ENCODE measurements at places on chromosomes 2 and 18.

GRCh38 chr2:128791120-128791984, 472.7 kb upstream of the HS6ST1 start:
- peak; percentile 46 for DNase-seq

DNA sequence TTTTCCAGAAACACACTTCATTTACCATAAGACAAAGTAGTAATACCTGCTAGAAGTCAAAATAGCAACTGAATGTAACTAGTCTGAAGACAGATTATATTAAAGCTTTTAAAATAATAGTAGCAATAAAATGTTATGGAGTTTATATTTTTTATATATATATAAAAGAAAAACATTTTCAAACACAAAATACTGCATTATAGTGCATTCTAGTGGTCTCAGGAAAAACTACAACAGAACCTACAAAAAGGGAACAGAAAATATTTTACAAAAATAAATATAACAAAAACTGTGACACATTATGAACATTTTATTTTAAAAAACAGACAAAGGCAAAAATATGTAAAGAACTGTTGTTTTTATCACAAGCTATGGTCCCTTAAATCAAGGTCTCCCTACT, 48.0 kb downstream of the STRN start:
- DNase-seq: no peak

DNA sequence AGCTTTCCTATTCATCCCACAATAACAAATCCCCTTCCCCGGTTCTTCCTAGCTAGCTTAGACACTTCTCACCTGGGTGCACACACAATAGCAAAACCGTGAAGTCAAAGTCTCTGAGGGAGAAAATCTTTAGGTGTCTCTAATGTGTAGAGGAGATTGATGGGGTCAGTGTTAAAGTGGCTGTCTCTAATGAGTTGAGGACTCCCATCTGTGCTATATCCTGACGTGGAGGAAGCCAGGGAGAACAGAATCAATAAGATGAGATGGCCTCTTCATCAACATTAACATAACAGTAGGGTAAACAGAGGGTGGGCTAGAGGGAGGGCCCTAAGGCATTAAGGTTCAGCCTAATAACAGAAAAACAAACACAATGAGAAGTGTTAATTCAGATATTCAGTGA, 120.4 kb downstream of the SLC5A7 start:
- DNase-seq: no peak

DNA sequence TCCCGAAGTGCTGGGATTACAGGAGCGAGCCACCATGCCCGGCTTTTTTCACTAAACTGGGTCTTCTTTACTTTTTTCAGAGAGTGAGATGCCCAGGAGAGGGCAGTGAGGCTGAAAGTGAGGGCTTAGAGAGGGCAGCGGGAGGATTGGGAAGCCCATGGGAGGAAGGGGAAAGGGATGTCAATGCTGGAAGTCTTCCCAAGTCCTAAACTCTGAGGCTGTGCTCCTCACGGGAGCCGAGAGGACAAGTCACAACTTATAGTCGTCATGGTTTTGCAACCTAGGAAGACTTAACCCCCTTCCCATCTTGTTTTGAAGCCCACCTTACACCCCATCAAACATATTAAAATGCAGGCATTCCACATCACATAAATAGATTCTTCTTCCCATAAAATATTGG, 15.1 kb upstream of the MEP1B start:
- DNase-seq: no peak

DNA sequence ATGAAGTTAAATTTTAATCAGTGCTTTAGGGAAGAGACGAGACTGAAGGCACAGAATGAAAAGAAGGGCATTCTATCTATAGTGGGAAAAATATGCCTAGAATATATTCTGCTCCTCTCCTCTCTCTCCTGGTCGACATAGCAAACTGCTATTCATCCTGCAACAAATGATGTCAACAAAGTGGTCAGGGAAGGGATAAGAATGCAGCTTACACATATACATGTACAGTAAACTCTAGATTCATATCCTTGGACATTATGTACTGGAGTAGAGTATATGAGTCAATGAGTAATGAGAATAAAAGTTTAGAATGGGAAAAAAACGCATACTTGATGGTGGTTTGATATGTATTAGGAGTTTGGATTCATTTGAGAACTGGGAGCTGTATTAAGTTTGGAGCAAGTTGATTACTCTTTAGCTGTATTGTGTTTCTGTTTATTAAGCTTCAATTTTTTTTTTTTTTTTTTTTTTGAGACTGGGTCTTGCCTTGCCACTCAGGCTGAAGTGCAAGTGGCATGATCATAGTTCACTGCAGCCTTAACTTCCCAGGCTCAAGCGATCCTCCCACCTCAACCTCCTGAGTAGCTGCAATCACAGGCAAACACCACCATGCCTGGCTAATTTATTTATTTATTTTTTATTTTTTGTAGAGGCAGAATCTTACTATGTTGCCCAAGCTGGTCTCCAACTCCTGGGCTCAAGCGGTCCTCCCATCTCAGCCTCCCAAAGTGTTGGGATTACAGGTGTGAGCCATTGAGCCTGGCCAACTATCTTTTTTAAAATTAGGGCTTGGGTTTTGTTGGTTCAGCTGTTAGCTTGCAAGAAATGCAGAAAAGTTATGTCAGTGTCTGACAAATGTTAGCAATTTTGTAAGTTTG, 53.8 kb downstream of the STAT1 start:
- no peak for DNase-seq

DNA sequence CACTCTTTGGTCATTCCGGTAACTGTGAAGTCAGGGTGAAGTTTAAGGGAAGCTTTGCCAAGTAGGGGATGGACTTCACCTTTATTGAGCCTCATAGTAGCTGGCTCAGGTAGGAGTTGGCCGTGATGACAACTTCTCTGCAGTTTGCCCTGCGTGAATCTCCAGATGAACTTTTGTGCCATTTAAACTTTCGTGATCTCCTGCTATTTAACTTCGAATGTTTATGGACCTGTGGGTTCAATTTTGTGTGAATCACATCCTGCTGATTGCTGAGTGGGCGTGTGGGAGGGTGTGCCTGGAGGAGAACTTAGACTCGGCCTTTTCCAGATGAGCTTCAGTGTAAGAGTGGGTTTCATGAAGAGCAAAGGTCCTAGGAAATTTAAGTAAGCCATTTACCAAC, 4.2 kb downstream of the UGT1A1 start:
- DNase-seq: no peak

DNA sequence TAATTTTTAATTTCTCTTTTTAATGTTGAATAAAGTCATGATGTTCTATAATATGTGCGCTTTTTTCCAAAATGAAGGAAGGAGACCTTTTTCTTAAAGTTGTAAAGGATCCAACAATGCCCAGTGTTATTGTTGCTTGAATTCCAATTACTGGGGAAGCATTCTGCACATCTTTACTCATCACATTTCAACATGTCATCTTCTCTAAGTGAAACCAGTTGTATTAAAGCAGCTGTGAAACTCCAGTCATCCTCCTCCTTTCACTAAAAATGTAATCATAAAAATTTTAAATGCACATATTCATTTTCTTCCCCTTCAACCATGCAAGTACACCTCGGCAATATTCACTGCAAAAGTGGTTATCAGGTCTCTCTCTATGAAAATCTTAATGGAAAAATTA, 722.7 kb downstream of the TSN start:
- DNase-seq: no peak

GRCh38 chr2:231671270-231672050, 36.9 kb upstream of the PTMA start:
- peak; percentile 57 for DNase-seq

- no peak for DNase-seq
Measured at GRCh38 chr2:118830118-118830517, 17.3 kb downstream of the EN1 start.

GRCh38 chr2:138522556-138522955, 21.0 kb downstream of the SPOPL start:
- no peak for DNase-seq

GRCh38 chr2:217976301-217976700, 26.5 kb downstream of the TNS1 start:
- no peak for DNase-seq

- DNase-seq: no peak
Measured at GRCh38 chr2:163554864-163555263, 180.9 kb downstream of the FIGN start.

GRCh38 chr2:26725521-26725820, 32.9 kb downstream of the KCNK3 start:
- DNase-seq: no peak

GRCh38 chr2:134253117-134253704, 661 bp upstream of the MGAT5 start:
- DNase-seq: no peak

DNA sequence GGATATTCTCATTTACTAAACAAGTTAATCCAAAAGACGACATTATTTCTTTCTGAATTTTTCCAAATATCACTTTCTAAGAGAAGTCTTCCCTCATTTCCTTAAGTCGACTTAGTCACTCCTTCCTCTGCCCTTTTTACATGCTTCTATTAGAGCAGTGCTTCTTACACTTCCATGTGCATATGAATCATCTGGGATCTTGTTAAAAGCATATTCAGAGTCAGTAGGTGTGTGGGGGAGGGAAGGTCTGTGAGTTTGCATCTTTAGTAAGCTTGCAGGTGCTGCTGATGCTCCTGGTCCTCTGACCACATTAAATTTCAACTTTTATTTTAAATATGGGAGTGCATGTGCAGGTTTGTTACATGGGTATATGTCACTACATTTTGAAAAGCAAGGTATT, 582.6 kb downstream of the NRXN1 start:
- DNase-seq: no peak

- no peak for DNase-seq
Measured at GRCh38 chr2:119253114-119253702, 29.6 kb downstream of the STEAP3 start.

GRCh38 chr2:147008481-147008880, 836.3 kb upstream of the ACVR2A start:
- no peak for DNase-seq

- DNase-seq: no peak
Measured at GRCh38 chr2:37244017-37244416, 12.6 kb downstream of the NDUFAF7 start.

DNA sequence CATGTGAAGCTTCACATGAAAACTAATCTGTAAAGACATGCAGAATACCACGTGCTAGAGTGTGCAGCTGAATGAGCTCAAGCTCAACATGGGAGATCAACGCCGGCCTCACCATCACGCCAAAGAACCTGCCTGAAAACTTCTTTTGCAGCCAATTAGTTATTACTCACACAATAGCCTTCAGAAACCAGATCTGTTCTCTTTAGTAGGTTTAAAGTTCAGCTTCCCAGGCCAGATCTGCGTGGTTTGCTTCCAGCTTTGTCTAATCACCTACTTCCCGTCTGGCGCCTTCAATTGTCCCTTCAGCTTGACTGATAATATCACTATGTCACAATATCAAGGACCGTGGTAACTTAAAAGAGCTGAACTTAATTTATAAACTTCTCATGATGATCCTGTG, 68.0 kb upstream of the ZNF236 start:
- no peak for DNase-seq

- DNase-seq: no peak
Measured at GRCh38 chr2:26126074-26126473, 46.8 kb upstream of the GAREM2 start.

DNA sequence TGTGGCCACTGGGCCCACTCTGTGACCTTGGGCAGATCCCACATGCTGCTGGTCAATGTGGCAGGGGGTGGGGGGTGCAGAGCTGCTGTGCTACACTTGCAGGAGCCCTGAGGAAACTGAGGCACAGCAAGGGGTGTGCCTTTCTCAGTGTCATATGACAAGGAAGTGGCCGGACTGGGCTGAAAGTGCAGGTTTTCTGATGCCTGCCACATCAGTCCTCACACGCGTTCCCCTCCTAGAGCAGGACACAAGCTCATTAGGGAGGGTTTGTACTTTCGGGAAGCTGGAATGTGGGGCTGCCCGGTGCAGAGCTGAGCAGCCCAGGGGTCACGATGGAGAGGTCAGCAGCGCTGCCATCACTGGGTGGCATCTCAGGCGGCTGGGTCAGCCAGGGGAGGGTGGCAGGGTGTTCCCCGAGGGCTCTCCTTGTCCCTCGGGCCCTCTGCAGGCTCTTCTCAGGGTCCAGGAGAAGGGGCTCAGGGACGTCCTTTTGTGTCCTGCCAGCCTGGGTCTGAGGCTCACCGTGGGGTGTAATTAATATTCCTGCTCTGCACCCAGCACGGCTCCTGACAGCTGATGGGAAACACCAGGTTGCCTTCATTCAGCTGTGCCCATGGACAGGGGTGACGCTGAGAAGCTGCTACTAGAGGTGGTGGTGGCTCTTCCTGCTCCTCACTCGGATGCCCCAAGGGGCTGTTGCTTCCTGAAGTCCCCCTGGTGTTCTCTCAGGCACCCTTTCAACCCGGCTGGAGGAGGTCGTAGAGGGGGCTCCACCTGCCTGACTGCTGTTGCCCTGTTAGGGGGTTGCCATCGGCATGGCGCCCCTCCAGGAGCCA, 62.1 kb upstream of the HDAC4 start:
- DNase-seq: peak; percentile 41

DNA sequence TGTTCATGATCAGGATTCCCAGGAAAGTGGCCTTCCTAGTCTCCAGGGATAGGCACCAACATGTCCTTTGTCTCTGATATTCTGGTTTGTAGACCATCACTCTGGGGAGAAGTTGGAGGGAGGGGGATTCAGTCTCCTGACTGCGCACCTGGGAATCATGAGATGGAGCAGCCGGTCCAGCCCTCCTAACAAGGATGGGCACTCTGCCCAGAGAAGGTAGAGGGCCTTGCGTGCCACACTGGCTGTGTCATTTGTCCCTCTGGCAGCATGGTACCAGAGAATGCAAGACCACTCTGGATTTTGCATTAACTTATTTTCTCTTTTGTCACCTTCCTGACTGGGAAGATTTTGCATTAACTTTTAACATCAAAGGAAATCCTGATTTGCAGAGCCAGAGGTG, 75.2 kb upstream of the EML6 start:
- no peak for DNase-seq

- no peak for DNase-seq
Measured at GRCh38 chr2:16798472-16798871, 132.8 kb upstream of the CYRIA start.

GRCh38 chr2:437756-438393, 150.0 kb upstream of the ALKAL2 start:
- peak; percentile 37 for DNase-seq
